ENCODE measurements at places on chromosomes 5 and 9.

DNA sequence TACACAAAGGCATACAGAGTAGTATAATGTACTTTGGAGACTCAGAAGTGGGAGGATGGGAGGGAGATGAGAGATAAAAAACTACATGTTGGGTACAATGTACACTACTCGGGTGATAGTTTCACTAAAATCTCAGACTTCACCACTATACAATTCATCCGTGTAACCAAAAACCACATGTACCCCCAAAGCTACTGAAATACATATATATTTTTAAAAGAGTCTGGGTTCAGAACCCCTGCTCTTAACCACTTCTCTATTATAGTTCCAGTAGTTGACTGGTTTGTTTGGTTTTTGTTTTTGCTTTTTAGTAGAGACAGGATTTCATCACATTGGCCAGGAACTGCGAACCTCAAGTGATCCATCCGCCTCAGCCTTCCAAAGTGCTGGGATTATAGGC is 22.6 kb downstream of the SGTB start:
- DNase-seq: no peak

DNA sequence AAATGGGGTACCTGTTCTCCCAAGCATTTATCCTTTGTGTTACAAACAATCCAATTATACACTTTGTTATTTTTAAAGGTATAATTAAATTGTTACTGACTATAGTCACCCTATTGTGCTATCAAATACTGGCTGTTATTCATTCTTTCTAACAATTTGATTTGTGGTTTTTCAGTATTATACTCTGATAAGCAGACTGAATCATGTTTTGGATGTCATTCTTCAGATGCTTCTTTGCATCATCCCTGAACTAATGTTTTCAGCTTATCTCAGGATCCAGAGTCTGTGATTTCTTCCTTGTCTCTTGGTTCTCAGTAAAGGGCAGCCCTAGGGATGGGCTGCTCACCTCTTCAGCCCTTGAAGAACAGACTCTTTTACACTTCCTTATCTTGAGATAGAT is 177.8 kb upstream of the SGCD start:
- DNase-seq: peak; percentile 71

DNA sequence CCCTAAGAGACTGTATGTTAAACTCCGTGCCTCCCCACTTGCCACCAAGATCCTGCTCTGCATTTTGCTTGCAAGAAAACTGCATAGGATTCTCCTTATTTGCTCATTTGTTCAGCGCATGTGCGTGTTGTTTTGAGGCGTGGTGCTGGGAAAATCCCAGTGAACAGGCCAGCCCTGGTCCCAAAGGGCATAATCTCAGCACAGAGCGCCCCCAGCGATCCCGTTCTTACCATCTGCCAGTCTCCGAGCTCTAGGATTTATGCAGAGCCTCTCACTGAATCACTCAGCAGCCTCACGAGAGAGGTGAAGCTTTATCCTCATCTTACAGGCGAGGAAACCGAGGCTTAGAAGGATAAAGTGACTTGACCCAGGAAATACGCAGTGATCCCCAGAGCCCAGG is 11.5 kb downstream of the PRRX2 start:
- DNase-seq: peak; percentile 90

- peak; percentile 79 for DNase-seq
Measured at GRCh38 chr9:131915181-131915580, 164.5 kb downstream of the MED27 start.

DNA sequence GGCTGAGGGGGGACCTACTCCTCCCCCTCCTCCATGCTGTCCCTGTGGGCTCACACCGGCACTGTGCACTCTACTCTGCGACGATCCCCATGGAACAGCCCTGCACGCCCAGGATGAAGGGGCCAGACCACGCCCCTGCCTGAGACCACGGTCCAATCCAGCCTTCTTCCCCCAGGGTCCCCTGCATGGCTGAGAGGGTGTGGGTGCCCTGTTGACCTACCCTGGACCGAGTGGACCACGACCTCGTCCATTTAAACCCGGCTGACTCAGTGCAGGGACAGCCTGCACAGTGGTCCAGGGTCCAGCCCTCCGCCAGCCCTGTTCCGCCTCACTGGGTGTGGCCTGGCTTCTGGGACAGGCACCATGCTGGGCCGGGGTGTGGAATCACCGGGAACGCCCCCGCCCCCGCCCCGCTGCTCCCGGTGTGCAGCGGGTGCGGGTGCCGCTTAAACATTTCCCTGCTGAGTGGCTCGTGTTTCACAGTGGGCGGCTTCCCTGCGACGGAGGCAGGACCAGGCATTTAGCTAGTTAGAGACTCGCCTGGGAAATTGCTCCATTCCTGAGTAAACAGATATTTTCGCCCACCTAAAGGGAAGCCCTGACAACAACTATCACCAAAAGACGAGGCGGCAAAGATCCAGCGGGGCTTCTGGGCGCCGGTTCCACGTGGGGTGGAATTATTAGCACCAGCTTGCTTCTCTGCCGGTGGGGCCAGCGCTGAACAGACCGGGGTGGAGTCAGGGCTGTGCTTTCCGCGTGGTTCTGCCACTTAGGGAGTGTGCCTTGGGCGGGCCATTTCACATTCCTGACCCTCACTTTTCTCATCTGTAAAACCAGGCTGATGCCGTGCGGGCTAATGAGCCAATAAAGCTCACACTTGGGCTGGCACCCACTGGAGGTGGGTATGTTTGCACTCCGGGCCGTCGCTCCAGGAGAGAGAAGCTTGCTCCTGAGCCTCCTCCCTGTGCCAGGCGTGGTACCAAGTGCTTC is 22.6 kb downstream of the DBH start:
- peak; percentile 34 for DNase-seq

- DNase-seq: peak; percentile 19
Measured at GRCh38 chr9:125400725-125401716, 139.4 kb downstream of the GAPVD1 start.

DNA sequence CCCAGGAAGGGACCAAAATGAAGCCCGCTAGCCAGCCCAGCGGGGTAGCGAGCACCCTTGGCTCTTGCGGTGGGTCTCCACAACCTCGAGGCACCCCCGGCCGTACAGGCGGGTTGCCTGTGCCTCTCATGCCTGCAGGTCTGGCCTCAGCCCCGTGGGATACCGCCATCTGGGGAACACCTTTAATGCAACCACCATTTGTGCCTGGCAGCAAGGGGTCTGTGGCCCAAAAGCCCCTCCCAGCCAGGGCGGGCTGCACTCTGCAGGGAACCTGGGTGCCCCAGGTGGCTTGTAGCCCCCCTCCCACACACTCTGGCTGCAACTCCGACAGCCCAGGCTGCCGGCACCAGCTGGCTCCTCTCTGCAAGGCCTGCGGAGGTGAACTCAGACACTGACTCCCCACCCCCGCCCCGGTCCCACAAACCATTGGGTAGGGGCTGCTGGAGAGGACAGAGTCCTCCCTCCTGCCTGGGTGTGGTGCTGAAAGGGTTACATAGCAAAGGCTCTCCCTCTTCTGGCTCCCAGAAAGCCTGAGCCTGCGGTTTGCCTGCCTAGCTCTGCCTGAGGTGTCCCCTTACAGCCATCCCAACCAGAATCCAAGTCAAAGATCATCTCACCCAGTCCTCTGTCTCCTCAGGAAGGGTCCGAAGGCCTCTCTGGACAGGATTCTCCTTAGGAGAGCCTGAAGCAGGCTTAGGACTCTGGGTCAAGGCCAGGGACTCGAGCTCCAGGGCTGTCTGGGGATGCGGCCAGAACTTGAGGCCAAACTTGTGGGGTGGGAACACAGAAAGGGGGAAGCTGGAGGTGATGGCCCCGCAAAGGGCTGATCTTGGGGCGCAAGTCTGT is 109.4 kb downstream of the PSD2 start:
- DNase-seq: no peak

- DNase-seq: no peak
Measured at GRCh38 chr5:77709340-77709739, 66.8 kb downstream of the TBCA start.

GRCh38 chr5:135333732-135334515 is 65.1 kb downstream of the MACROH2A1 start:
- no peak for DNase-seq

DNA sequence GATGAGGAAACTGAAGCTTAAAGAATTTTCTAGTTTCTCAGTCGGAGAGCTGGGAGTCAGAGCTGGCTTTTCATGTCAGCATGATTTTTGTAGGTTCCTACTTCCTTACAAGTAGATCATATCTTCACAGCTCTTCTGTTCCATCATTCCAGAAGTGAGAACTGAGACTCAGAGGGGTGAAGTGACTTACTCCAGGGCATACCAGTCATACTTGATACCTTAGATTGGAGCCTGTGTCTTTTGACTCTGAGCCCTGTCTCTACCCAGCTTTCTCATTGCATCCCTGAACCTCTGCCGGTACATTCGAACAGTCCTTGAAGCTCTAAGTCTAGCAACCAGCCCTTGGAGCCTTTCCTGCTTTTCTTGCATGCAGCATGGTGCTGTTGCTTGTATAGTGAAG is 53.3 kb downstream of the MCCC2 start:
- DNase-seq: no peak

- no peak for DNase-seq
Measured at GRCh38 chr9:24073007-24073592, 247.1 kb upstream of the ELAVL2 start.

- DNase-seq: no peak
Measured at GRCh38 chr9:111065414-111065813, 27.1 kb upstream of the LPAR1 start.

GRCh38 chr5:14202462-14202861 is 59.3 kb downstream of the TRIO start:
- peak; percentile 72 for DNase-seq

DNA sequence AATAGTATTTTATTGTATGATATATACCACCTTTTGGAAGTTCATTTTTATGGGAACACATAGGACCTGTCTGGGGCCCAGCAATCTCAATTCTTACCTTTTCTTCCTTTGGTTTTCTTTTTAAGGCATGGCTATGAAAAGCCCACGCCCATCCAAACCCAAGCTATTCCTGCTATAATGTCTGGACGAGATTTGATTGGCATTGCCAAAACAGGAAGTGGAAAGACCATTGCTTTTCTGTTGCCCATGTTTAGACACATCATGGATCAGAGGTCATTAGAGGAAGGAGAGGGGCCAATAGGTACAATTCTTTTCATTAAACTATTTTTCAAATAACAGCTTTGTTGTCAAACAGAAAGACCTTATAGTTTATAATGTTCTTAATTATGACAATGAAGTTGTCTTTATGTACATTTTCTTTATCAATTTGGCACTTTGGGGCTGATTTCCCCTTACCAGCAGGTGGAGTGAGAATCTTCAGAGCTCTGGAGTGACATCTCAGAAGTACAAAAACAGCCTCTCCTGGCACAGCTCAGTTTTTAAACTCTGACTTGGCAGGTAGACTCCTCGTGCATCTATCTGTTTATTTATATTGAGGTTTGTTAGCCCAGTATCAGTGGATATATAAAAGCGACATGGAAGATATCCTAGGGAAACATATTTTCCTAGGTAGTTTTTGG is 25.8 kb downstream of the DDX46 start:
- DNase-seq: peak; percentile 2

GRCh38 chr9:114746591-114747346 is 59.1 kb downstream of the TNFSF15 start:
- DNase-seq: no peak

All from fibroblast of skin of back (primary cell).